ENCODE measurements at places on chromosomes 5 and 9. TPM values are rescaled to one million over a fixed set of nuclear protein-coding genes. Genes with fewer than 3 reads are reported as not detected.

NME5 gene
- total RNA-seq = 2.9 TPM

GRCh38 chr5:159463590-159464321, 133.5 kb upstream of the IL12B start:
- H3K27ac ChIP-seq = no peak overlapping the region
- DNase-seq = peak; percentile 42
- no peaks in the 10 kb centered on the region for H3K36me3 ChIP-seq
- no peak overlapping the region for H3K4me3 ChIP-seq

HSPB3 gene
- total RNA-seq = not detected

DNA sequence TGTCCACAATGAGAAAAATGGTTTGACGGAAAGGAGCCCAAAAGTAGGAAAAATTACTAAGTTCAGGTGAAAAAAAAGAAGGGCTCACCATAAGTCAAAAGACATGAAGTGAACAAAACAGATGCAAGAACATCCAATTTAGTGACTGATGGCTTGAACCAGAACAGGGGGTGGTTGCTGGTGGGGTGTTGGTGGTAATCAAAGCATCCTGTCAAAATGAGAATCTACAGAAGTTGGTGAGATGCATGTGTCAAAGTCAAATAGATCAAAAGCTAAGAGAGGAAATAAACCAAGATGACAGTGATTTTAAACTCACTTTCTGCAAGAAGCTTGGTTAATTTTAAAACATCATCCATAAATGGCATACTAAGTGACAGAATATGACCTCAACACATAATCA, 117.4 kb downstream of the MLLT3 start:
- H3K27me3 ChIP-seq = no peaks in the 10 kb centered on the region
- no peak overlapping the region for H3K4me3 ChIP-seq
- H3K4me1 ChIP-seq = no peaks in the 10 kb centered on the region
- H3K36me3 ChIP-seq = no peaks in the 10 kb centered on the region
- no peak for DNase-seq

GZMA gene
- 2.6 TPM for total RNA-seq

GRCh38 chr9:96818533-96818932, 35.8 kb downstream of the ZNF782 start:
- no peak for DNase-seq
- H3K36me3 ChIP-seq = peaks cover 4% of the 10 kb centered on the region
- H3K27me3 ChIP-seq = no peaks in the 10 kb centered on the region
- H3K27ac ChIP-seq = no peak overlapping the region

DNA sequence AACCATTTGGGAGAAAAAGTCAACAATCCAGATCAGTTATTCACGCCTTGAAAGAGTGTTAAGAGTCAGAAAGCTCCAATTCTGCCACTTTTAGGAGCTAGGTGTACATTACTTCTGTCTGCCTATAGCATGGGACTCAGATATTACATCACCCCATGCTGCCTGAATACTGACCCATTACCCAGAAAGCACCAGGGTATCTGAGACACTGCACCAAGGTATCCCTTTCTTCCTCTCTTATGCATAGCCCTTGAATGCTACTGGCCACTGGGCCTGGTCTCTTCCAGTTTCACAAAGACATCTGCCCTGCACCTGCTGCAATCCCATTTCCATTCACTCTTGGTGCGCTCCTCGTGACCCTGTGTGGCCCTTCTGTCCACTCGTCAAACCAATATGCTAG, 2.6 kb downstream of the STRBP start:
- peaks cover 14% of the 10 kb centered on the region for H3K27me3 ChIP-seq
- no peak for DNase-seq
- no peaks in the 10 kb centered on the region for H3K36me3 ChIP-seq
- H3K27ac ChIP-seq = no peak overlapping the region
- H3K4me1 ChIP-seq = peaks cover 3% of the 10 kb centered on the region
- H3K4me3 ChIP-seq = no peak overlapping the region

DNA sequence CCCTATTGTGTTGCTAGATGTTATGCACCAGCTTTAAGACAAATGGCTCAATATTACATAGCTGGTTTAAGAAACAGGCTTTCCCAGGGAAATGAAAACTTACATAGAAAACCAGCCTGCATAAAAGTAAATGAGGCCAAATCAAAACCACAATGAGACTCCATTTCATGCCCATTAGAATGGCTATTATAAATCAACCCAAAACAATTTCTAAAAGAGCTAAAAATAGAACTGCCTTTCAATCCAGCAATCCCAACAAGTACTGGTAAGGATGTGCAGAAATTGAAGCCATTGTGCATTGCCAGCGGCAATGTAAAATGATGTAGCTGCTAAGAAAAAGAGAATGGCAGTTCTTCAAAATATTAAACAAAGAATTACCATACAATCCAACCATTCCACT, 1170.0 kb upstream of the CDH9 start:
- no peaks in the 10 kb centered on the region for H3K27me3 ChIP-seq
- no peak for DNase-seq
- H3K4me1 ChIP-seq = no peaks in the 10 kb centered on the region
- H3K36me3 ChIP-seq = no peaks in the 10 kb centered on the region
- no peak overlapping the region for H3K27ac ChIP-seq
- no peak overlapping the region for H3K4me3 ChIP-seq
